ENCODE measurements at places on chromosomes 2 and 18.
A peak's percentile ranks its signal among the peaks of the same experiment; 100 is the strongest.

- DNase-seq, result no peak
These were observed 9.7 kb upstream of the ZNF516 start for GRCh38 chr18:76504749-76505148.

DNA sequence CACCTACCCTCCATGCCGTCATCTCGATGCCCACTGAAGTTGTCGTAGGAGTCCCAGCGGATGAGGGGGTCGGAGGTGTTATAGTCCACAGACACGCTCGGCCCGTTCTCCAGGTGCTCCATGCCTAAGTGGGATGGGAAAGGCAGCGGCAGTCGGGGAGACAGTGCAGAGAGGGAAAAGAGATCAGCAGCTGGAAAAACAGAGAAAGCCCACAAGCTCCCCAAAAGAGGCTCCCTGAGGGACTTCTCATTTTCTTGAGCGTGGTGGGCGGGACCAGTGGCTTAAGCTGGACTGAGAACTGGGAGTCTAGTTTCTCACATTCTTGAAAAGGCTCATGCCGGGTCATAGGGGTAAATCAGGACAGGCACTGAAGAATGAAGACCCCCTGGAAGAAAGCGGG, 121.9 kb downstream of the TNS1 start:
- no peak for DNase-seq

GRCh38 chr2:109721626-109722025, 72.5 kb upstream of the RGPD5 start:
- DNase-seq, result no peak

GRCh38 chr2:227124811-227125210, 39.2 kb downstream of the COL4A4 start:
- DNase-seq, result no peak

- DNase-seq, result no peak
These were observed 281.0 kb downstream of the ALK start for GRCh38 chr2:29640360-29640759.

- DNase-seq, result peak; percentile 41
These were observed 201.8 kb downstream of the ZFP36L2 start for GRCh38 chr2:43024515-43025011.

DNA sequence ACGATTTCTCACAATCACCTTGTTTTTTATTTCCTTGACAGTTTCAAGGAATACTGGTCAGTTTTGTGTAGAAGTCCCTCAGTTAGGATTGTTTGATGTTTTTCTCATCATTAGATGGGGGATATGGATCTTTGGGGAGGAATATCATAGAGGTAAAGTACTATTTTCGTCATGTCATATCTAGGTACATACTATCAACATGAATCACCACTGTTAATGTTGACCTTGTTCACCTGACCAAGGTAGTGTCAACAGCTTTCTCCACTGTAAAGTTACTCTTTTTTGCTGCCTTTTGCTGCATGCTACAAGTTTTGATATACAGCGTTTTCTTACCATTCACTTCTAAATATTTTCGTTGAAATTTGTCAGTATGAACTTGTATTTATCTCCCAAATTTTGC, 32.7 kb downstream of the NLRC4 start:
- DNase-seq, result no peak

- DNase-seq, result no peak
These were observed 84.3 kb upstream of the CELF4 start for GRCh38 chr18:37649930-37650329.

GRCh38 chr2:144517866-144518747, 1.8 kb downstream of the ZEB2 start:
- no peak for DNase-seq

DNA sequence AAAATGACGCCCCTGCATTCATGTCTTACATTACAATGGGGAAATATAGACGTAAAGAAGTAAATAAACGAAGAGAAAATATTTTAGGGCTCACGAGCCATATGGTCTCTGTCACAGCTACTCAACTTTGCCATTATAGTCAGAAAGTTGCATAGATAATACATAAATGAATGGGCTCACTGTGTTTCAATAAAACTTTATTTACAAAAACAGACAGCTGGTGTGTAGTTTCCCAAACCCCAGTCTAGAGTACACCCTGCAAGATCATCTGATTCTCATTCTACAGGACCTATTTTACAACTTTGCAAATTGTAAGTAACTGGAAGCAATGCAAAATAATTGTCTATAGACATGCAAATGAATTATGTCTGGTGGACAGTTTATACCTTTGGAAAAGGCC, 57.5 kb downstream of the NOL10 start:
- no peak for DNase-seq

GRCh38 chr2:5195636-5196035, 496.5 kb upstream of the SOX11 start:
- no peak for DNase-seq

GRCh38 chr2:210445116-210445707, 31.3 kb downstream of the LANCL1 start:
- DNase-seq, result no peak

- no peak for DNase-seq
These were observed 165.2 kb downstream of the SH3BP4 start for GRCh38 chr2:235116885-235117492.

DNA sequence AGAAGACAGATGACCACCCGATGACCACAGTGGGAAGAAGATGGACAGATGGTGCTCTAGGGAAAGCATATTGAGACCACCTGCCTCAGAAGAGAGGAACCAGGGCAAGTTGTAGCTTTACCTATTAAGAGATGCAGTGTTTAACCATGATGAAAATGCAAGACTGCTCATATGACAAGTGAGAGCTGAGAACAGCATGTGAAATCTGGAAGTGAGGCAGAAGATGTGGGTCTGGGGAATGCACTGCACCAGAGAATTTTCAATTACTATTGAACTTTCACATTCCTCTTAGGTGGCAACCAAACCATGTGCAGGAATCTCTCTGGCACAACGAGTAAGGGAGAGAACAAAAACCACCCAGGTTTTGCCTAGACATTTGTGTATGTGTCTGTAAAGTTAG, 184.8 kb upstream of the CRIM1 start:
- DNase-seq, result no peak

- peak; percentile 21 for DNase-seq
These were observed 180.5 kb downstream of the DIS3L2 start for GRCh38 chr2:232142049-232142448.

GRCh38 chr2:1140389-1141003, 189.8 kb downstream of the SNTG2 start:
- peak; percentile 40 for DNase-seq

- DNase-seq, result no peak
These were observed 3.2 kb downstream of the HOXD9 start for GRCh38 chr2:176125772-176126054.

GRCh38 chr18:23735021-23735464, 45.8 kb downstream of the LAMA3 start:
- DNase-seq, result no peak

- no peak for DNase-seq
These were observed 16.2 kb downstream of the IL18RAP start for GRCh38 chr2:102439065-102439695.

DNA sequence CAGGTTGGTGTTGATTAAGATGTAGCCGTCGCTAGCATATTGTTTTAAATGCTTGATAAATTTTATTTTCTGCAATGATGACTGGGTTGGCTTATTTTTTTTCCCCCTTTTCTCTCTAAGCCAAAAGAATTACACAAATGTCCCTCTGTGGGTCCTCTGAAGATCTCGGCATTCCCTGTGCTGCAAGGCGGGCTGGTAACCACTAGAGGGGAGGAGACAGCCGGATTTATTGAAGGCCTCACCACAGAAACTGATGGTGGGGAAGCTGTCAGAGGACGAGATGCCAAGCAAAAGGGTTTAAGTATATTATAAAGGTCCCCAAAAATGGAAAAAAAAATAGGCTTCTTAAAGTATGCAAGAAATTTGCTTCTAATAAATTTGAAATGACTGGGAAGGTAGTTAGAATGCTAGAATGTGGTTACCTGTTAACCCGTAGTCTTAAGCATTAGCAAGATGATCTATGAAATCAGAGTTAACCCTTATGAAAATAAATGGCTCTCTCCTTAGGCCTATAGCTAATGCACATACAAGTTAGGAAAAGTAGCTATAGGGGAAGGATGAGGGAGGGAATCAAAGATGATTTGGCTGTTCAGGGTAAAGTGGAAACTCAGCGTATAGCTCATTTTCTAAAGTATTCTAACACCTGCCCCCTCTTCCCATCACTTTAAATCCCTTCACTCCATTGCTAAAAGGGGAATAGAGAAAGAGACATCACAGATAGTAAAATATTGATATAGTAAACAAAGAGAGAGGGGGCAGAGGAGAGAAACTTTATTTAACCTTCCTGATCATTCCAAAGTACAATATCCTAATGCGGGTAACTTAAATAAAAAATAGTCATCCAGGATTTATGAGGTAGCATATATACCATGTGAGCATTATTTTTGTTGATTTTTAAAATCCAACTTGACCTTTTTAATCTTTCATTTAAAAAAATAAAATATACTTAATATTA, 894.5 kb upstream of the POU3F3 start:
- DNase-seq, result no peak

GRCh38 chr2:167331636-167332232, 443.5 kb downstream of the XIRP2 start:
- DNase-seq, result no peak

- no peak for DNase-seq
These were observed 1125.5 kb downstream of the BCL11A start for GRCh38 chr2:59427980-59428379.

GRCh38 chr2:54572262-54572635, 116.1 kb downstream of the SPTBN1 start:
- no peak for DNase-seq

Measured in stimulated activated CD4-positive, alpha-beta T cell treated with anti-CD3 and anti-CD28 coated beads, Interleukin-2, amount 100 ng/mL, for 48 hours (primary cell).